ENCODE measurements at places on chromosomes 7 and 10.

DNA sequence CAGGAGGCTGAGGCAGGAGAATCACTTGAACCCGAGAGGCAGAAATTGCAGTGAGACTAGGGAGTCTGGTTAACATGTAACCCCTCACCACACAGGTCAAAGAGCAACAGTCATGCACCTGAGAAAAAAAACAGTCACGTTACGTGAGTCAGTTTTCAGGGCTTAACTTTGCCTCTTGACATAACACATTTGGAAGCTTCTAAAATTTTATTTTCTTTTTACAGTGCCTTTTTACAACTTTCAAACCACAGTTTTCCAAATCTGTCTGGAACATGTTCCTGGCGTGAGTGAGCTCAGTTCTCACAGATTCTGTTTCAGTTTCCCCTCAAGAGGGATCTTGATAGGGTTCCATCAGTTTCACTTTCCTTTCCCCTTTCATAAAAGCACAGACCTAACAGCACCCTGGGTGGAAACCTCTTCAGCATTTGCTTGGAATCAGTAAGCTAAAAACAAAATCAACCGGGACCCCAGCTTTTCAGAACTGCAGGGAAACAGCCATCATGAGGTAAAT is 4.4 kb downstream of the IFIT3 start:
- no peak for DNase-seq

DNA sequence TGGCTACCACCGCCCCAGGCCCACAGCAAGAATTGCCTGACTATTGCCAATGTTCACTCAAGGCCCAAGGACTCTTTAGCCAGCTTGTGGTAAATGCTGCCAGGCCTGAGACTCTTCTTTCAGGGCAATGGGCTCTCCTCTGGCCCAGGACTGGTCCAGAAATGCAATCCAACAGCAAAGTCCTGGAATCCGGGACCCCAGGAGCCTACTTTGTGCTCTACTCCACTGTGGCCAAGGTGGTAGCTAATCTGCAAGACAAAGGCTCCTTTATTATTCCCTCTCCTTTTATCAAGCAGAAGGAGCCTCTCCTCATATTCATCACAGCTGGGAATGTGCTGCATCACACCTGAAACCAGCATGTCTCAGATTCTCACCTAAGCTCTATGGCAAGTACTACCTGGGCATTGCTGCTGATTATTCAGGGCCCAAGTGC is 107.6 kb upstream of the PRSS58 start:
- DNase-seq, result no peak

- DNase-seq, result no peak
Observed at GRCh38 chr7:35865287-35865686, 64.4 kb downstream of the SEPTIN7 start.

- no peak for DNase-seq
Observed at GRCh38 chr7:155507576-155507975, 38.8 kb downstream of the CNPY1 start.

DNA sequence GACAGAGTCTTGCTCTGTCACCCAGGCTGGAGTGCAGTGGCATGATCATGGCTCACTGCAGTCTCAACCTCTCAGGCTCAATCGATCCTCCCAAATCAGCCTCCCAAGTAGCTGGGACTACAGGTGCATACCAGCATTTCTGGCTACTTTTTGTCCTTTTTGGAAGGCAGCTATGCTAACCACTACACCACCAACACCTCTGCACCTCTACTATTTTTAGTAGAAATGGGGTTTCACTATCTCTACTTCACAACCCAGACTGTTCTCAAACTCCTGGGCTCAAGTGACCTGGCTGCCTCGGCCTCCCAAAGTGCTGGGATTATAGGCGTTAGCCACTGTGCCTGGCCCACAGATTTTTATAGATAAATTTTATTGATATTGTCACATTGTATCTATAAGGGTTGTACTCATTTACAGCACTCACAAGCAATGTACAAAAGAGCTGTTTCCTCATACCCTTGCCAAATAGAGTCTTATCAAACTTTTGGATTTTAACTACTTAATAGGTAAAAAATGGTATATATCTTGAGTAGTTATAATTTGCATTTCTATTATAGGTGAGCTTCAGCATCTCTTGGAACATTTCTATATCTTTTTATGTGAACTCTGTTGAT is 23.7 kb downstream of the PRR15 start:
- DNase-seq, result no peak

DNA sequence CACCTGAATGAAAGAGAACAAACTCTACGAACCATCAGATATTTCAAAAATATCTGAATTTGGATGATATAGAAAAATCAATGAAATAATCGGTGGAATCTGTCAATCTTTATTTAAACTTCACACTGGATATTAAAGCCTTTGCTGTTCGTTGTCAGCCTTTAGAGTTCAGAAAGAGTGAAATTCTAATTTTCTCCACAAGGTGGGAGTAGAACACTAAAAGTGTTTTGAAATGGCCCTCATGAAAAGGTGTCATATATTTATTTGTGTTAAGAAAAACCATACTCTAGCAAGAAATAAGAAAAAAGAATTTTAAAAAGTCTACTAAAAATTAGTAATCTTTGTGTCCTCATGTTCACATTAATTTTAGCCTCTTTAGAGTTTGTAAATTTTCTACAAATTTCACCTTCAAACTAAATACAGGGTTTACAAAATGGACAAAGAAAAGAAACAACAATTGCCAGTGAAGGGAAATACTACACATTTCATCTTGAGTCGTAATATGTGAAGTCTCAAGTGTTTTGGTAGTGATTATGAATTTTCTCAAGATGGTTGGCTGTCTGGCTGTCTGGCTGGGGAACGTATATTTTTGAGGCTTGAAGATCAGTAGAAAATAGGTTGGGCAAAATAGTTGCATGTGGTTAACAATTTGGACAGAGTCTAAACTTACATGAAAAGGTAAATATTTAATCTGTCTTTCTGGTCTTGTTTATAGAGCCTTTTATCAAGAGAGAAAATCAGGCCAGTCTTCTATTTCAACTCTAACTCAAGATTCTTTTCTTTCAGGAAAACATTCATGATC is 43.7 kb downstream of the DNAJB9 start:
- no peak for DNase-seq

- no peak for DNase-seq
Observed at GRCh38 chr10:22606164-22606614, 108.2 kb downstream of the PIP4K2A start.

- DNase-seq, result no peak
Observed at GRCh38 chr10:131490991-131491594, 179.6 kb upstream of the TCERG1L start.

DNA sequence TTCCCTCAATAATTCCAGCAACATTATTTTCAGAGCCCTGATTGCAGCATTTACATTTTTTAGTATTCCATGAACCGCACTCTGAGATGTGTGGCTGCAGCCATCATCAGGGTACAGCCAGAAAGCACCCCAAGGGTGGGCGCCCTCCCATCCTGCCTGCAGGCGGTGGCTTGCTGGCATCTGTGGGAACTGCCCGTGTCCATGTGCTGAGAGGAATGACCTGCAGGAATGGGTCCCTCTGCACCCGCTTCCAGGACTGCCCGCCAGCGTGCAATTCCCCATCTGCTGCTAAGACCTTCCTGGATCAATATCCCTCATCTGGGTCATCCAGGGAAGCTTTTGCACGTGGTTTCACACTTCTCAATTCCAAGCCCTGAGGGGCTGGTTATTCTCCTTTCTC is 32.8 kb upstream of the NUB1 start:
- no peak for DNase-seq

- DNase-seq, result no peak
Observed at GRCh38 chr7:110835218-110835617, 255.7 kb upstream of the LRRN3 start.

DNA sequence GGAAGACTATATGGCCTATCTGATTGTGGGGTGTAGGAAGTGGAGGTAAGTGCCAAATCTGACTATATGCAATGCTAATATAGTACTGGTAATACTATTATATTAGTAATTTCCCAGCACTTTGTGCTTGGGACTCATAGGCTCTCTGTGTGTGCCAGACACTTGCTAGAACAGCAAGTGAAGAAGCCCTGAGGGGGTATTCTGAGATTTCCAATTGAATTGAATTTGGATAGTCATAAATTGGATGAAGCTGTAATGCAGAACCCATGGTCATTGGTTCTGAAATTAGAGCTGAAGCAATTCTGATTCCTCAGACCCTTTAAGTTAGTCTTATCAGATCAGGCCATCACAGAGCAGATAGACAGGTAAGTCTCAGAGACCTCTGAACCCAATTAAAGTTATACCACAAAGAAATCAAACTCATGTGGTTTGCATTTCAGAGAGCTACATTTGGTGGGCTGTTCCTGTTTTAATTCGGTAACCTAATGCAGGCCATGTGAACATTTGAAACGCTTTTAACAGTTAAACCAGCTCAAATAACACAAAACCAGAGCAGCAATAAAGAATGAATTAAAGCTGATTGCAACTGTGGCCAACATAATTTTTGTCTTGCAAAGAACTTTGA is 179.5 kb downstream of the CREB5 start:
- no peak for DNase-seq

DNA sequence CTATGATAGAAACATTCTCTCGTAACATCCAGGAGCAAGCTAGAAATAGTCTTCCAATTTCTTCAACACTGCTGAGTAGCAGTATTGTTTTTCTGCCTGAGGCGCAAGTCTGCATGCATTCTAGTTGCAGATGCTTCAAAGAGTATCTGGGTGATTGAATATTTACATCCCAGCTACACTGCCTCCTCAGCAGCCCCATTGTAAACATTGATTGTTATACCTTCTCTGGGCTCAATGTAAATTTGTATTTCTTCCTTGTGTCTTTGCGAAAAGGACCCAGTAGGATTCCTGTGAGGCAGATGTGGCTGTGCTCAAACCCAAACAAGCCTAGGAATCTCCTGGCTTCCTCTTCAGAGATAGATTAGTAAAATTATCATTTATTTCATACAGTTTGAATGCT is 320.7 kb downstream of the CDC14C start:
- no peak for DNase-seq

- no peak for DNase-seq
Observed at GRCh38 chr10:28849821-28850220, 172.5 kb downstream of the BAMBI start.

- DNase-seq, result no peak
Observed at GRCh38 chr7:105365541-105366534, 22.9 kb downstream of the SRPK2 start.

DNA sequence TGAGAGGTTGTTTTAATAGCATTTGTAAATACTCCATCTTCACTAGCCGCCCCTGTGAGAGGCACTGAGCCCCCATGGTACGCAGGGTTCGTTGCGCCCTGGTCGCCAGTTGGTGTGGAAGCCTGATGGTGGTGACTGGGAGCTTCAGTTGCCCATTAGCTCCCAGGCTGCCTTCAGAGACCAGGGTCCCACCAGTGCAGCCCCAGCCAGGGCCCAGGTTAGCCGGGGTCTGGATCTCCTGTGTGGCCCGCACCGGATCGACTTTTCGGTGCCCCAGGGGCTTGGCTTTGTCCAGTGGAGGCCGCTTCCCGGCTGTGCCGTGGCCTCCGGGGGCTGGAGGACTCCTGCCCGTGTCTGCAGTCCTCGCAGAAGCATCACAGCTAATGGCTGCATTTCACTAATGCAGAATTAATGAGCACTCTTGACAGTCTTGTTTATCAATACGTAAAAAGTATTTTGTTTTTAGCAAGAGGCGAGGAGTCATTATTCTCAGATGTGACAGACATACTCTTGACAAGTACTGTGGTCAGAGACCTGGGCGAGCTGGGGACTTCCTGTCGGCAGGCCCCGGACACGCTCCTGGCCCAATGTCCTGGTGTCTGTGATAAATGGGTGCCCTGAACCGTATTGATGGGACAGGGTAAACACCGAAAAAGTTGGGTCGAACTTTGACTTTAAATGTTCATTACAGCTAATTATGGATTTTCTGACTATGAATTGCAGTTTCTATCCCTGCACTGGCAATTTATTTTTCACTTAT is 99.8 kb downstream of the NKX6-2 start:
- DNase-seq, result no peak

- DNase-seq, result no peak
Observed at GRCh38 chr10:44969854-44970253, 8.8 kb downstream of the DEPP1 start.

GRCh38 chr7:24851786-24852185 is 94.5 kb upstream of the GSDME start:
- DNase-seq, result no peak

DNA sequence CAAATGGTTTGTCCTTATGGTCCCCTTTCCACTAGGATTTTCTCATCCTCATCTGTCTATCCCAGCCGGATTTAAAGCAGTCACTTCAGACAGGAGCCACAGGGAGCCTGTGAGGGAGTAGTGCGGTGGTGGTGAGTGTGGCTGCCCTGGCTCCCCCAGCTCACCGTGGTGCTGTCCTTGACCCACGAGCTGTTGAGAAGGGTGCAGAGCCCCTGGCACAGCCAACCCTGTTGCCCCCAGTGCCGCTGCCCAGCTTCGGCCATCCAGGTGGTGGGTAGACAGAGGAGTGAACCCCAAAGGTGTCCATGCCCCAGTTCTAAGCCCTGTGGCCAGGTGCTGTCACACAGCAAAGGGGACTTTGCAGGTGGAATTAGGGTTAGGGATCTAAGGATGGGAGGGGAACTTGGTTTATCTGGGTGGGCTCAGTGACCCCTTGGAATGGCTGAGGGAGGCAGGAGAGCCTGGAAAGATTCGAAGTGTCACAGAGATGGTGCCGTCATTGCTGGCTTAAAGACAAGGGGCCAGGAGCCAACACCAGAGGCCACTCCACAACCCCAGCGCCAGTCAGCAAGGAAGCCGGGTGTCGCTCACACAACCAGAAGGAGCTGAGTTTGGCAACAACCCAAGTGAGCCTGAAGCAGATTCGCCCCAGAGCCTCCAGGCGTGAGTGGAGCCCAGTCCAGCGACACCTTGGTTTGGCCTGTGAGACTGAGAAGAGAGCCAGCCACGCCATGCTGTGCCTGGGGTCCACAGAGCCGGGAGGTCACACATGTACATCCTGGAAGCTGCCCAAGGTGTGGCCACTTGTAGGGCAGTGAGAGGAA is 142.4 kb downstream of the ADCY1 start:
- no peak for DNase-seq

DNA sequence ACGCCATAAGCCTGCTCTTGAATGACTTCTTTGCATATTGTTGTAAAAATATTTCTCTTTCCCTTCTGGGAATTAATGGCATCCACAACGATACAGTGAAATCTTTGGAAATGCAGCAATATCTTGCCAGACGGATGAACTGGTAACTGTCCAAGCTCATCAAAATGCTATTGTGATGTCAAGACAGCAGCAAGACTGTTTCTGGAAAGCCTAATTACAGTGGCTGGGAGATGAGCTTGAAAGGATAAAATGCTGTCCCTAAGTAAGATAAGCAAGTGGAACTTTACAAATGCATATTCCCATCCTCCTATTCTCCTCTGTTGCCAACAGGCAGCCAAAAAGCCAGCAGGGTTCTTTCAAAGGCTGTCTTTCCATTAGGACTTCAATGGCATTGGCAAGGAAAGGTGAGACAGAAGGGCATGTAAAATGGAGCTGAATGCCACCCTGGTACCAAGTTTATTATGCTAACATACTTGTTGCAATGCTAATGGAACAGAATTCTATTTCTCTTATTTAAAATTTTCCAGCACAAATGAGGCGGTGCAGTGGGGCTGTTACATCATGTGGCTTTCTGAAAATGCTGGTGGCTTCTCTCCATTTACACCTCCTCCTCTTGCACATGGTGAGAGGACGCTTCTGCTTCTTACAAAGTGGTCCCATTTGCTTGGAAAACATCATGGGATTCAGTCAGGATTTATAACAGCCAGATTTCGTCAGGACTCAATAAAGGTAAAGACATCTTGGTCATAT is 178.3 kb upstream of the PTER start:
- DNase-seq, result no peak

GRCh38 chr7:4260867-4261600 is 421.1 kb upstream of the FOXK1 start:
- no peak for DNase-seq

Measured in C1 segment of cervical spinal cord (tissue), 14 donors.